Activated CD8-positive, alpha-beta memory T cell treated with anti-CD3 and anti-CD28 coated beads, Interleukin-2, amount 10 ng/mL, durations not matched to agents 7 days and 5 days (primary cell): ENCODE measurements at places on chromosomes 5 and 9.

- H3K4me1 ChIP-seq = peaks cover 30% of the 10 kb centered on the region
- peak overlapping the region; percentile 54 for H3K27ac ChIP-seq
- H3K27me3 ChIP-seq = peaks cover 2% of the 10 kb centered on the region
Measured at GRCh38 chr5:141683596-141684141, 1.6 kb upstream of the ARAP3 start.

GRCh38 chr5:60437308-60437707, 262.7 kb downstream of the DEPDC1B start:
- no peaks in the 10 kb centered on the region for H3K36me3 ChIP-seq
- no peak overlapping the region for H3K27ac ChIP-seq
- no peaks in the 10 kb centered on the region for H3K27me3 ChIP-seq
- H3K4me3 ChIP-seq = no peak overlapping the region
- no peak for DNase-seq

GRCh38 chr5:170248172-170248930, 15.6 kb downstream of the C5orf58 start:
- no peak overlapping the region for H3K27ac ChIP-seq
- DNase-seq = no peak
- peaks cover 77% of the 10 kb centered on the region for H3K36me3 ChIP-seq
- H3K4me1 ChIP-seq = peaks cover 31% of the 10 kb centered on the region
- no peaks in the 10 kb centered on the region for H3K27me3 ChIP-seq

- no peak overlapping the region for H3K27ac ChIP-seq
- H3K27me3 ChIP-seq = no peaks in the 10 kb centered on the region
- H3K36me3 ChIP-seq = no peaks in the 10 kb centered on the region
- no peak for DNase-seq
Measured at GRCh38 chr5:122871661-122872060, 26.2 kb downstream of the SNX24 start.

DNA sequence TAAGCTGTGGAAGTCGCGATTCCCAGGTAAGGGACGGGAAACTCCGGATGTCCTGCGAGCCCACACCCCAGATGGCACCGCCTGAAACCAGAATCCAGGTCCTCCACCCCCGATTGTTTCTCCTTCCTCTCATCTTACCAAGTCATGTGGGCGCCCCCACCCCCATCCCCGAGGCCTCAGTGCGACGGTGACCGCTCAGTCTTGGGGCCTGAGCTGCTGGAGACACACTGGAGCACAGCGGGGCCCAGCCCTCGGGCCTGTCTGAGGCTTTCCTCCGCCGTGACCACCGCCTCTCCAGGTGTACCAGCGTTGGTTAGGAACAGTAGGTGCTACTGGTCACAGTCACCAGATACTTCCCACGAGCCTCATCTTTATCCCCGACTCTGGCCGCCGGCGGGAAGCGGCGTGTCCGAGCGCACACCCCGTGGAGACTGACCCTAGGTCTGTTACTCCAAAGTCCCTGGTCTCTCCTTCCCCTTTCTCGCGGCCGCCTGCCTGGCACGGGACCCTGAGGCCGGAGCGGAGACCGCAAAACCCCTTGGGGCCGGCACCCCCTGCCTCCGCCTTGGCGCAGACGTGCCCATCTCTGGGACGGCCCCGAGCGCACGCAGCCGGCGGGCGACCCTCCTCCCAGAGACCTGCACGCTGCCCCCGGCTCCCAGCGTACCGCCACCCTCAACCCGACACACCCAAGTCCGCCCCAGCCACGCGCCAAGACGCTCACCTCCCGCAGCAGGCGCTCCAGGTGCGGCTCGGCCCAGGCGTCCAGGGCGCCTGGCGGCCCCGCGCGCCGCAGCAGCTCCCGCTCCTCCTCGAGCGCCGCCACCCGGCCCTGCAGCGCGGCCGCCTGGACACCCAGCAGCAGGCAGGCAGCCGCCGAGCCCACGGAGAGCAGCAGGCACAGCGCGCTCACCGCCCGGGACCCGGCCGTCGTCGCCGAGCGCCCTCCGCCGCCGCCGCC, 733 bp downstream of the COL23A1 start:
- no peak overlapping the region for H3K4me3 ChIP-seq
- H3K36me3 ChIP-seq = peaks cover 6% of the 10 kb centered on the region
- H3K27ac ChIP-seq = no peak overlapping the region
- H3K27me3 ChIP-seq = peaks cover 52% of the 10 kb centered on the region

DNA sequence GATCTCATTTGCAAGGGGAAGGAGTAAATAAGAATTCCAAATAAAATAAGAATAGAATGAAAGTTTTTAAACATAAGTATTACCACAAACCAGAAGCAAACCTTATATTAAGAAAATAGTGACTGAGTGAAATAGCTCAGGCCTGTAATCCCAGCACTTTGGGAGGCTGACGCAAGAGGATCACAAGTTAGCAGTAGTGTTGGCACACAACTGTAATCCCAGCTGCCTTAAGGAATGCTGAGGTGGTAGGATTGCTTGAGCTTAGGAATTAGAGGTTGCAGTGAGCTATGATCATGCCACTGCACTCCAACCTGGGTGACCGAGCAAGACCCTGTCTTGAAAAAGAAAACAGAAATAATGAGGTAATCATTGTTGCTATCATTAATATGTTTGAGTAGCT, 47.0 kb downstream of the APC start:
- no peak overlapping the region for H3K27ac ChIP-seq
- no peak overlapping the region for H3K4me3 ChIP-seq

GRCh38 chr5:88675708-88676636, 207.0 kb downstream of the MEF2C start:
- peaks cover 12% of the 10 kb centered on the region for H3K36me3 ChIP-seq
- peaks cover 87% of the 10 kb centered on the region for H3K27me3 ChIP-seq
- DNase-seq = no peak
- H3K4me3 ChIP-seq = peak overlapping the region; percentile 53
- H3K4me1 ChIP-seq = peaks cover 15% of the 10 kb centered on the region

DNA sequence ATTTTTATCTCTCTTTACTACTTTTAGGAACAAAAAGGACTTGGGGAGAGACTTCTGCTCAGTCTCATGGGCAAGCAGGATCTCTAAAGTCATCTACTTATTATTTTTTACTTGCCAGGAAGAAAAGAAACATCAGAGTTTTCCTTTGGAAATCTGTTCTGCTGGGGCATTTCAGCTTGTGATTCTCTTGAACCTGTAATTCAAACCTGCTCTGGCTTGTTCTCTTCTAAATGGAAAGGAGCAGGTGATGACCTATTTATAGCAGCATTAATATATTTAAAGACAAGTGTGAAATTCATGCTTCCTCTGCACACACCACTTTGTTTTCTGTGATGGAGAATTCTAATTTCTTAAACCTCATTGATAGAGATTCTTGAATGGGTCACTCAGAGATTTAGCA, 2.0 kb downstream of the ADCY2 start:
- no peak overlapping the region for H3K4me3 ChIP-seq

GRCh38 chr5:78215972-78216371, 78.5 kb downstream of the AP3B1 start:
- peaks cover 20% of the 10 kb centered on the region for H3K36me3 ChIP-seq
- DNase-seq = no peak
- no peak overlapping the region for H3K4me3 ChIP-seq
- H3K27me3 ChIP-seq = no peaks in the 10 kb centered on the region
- H3K27ac ChIP-seq = no peak overlapping the region

DNA sequence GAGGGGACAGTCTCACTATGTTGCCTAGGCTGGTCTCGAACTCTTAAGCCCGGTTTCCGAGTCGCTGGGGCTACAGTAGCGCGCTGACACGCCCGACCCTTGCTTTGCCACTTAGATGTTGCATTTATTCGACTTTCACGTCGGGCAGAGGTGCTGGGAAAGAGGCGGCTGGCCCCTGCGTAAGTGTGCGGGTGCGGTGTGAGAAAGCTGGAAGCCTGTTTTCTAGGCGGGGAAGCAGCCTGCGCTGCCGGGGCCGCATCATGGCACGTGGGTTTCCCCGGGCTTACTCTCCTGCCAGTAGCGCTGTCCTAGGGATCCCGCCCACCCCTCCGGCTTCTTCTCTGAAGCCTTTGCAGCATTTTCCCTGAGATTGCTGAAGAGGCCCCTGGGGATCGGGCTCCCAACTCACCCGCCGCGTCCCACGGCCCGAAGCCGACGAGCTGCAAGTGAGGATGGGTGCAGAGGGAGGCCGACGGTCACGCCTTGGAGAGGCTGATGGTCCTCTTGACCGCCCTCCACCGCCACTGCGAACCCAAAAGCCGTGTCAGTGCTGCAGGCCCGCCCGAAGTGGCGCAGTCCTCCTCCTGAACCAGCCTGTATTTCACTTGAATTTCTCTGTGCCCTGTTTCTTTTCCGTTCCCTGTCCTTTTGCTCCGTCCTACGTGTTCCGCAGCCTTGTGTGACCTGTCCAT, 5.8 kb upstream of the TRIM41 start:
- peaks cover 5% of the 10 kb centered on the region for H3K36me3 ChIP-seq
- peaks cover 56% of the 10 kb centered on the region for H3K4me1 ChIP-seq
- DNase-seq = peak; percentile 78
- peak overlapping the region; percentile 91 for H3K27ac ChIP-seq
- peaks cover 8% of the 10 kb centered on the region for H3K27me3 ChIP-seq
- peak overlapping the region; percentile 78 for H3K4me3 ChIP-seq

- DNase-seq = no peak
- no peaks in the 10 kb centered on the region for H3K36me3 ChIP-seq
- H3K4me3 ChIP-seq = no peak overlapping the region
- no peaks in the 10 kb centered on the region for H3K4me1 ChIP-seq
- no peak overlapping the region for H3K27ac ChIP-seq
Measured at GRCh38 chr9:117412006-117412715, 2.7 kb downstream of the ASTN2 start.

GRCh38 chr9:98109052-98109451, 10.0 kb downstream of the TRIM14 start:
- peaks cover 69% of the 10 kb centered on the region for H3K36me3 ChIP-seq
- H3K27me3 ChIP-seq = no peaks in the 10 kb centered on the region
- H3K4me3 ChIP-seq = peak overlapping the region; percentile 12

DNA sequence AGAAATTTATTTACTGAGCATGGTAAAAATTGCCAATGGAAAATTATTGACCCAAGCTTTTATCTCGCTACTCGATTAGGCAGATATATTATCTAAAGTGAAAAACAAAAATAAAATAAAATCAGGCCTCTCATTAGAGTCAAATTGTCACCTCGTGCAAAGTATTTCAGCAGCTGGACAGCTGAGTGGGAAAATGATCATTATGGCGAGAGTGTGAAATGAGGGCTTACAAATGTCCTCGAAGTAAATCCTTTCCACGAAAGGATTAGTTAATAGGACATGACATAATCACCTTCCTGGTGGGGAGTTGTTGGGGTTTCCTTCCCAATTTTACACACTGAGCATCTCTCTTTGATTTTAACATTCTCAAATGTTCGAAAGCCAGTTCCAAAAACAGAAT, 5.4 kb upstream of the DPYSL3 start:
- H3K27me3 ChIP-seq = peaks cover 17% of the 10 kb centered on the region
- H3K4me3 ChIP-seq = no peak overlapping the region
- peaks cover 1% of the 10 kb centered on the region for H3K36me3 ChIP-seq
- H3K4me1 ChIP-seq = no peaks in the 10 kb centered on the region

DNA sequence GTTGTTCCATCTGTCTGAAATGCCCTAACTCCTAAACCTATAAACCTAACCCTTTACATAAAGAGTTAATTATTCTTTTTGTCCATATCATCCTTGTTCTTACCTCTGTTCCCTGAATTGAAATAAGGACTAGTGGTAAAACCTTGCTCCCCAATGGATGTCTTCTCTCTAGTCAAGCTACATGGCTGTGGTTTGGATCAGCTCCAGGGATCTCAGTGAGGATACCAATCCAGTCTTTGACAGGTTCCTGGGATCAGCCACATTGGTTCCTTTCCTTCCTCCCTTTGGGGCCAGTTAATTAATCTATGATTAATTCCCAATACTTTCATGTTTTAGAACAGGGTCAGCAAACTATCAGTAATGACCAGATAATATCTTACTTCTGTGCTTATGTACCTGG, 151.6 kb downstream of the SIL1 start:
- no peaks in the 10 kb centered on the region for H3K4me1 ChIP-seq
- no peaks in the 10 kb centered on the region for H3K27me3 ChIP-seq
- peaks cover 2% of the 10 kb centered on the region for H3K36me3 ChIP-seq
- H3K27ac ChIP-seq = no peak overlapping the region
- no peak for DNase-seq

DNA sequence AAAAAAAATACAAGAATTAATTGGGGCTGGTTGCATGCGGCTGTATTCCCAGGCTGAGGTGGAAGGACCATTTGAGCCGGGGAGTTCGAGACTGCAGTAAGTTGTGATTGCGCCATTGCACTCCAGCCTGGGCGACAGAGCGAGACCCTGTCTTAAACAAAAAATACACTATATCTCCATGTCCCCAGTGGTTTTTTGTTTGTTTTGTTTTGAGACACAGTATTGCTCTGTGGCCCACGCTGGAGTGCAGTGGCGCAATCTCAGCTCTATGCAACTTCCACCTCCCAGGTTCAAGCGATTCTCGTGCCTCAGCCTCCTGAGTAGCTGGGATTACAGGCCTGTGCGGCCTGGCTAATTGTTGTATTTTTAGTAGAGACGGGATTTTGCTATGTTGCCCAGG, 1.2 kb downstream of the COQ4 start:
- peaks cover 29% of the 10 kb centered on the region for H3K4me1 ChIP-seq
- peak overlapping the region; percentile 92 for H3K4me3 ChIP-seq
- H3K36me3 ChIP-seq = peaks cover 6% of the 10 kb centered on the region
- H3K27ac ChIP-seq = peak overlapping the region; percentile 79
- DNase-seq = no peak

- H3K36me3 ChIP-seq = no peaks in the 10 kb centered on the region
- H3K27me3 ChIP-seq = peaks cover 27% of the 10 kb centered on the region
- H3K4me1 ChIP-seq = no peaks in the 10 kb centered on the region
Measured at GRCh38 chr5:41722359-41722950, 147.8 kb downstream of the OXCT1 start.

GRCh38 chr9:4596165-4596922, 65.8 kb upstream of the PLPP6 start:
- peak overlapping the region; percentile 75 for H3K27ac ChIP-seq
- H3K36me3 ChIP-seq = no peaks in the 10 kb centered on the region
- H3K4me1 ChIP-seq = peaks cover 27% of the 10 kb centered on the region
- DNase-seq = peak; percentile 76
- peaks cover 5% of the 10 kb centered on the region for H3K27me3 ChIP-seq

DNA sequence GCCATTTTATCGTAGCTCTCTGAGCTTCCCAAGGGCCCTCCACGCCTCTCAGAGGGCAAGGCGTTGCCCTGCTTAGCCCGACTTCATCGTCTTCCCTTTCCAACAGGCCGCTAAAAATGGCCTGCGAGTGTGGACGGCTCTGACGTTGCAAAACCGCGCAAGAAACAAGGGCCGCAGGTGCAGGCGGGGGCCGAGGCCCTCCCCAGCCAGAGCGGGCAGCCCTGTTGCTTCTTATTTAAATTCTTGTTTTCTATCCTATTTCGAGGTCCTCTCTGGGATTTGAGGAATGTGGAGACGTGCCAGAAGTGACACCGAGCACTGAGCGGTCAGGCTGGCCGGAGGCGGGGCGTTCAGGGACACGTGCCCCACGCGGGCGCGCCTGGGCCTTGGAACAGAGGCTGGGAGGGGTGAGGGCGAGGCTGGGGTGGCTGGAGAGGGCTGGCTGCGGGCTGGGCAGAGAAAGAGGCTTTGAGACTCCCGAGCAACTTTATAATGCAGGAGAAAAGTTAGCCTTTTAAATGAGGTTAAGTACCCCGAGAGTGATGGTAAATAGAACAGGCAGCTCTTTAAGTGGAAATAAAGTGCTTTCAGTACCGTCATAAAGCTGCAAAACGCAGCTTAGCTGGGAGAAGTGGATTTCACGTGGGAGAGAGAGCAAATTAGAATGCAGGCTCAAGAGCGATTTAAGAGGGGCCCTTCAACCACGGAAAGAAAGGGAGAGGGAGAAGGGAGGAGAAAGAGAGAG, 243.6 kb downstream of the AUH start:
- peaks cover 40% of the 10 kb centered on the region for H3K4me1 ChIP-seq
- no peak for DNase-seq
- no peaks in the 10 kb centered on the region for H3K27me3 ChIP-seq
- H3K36me3 ChIP-seq = peaks cover 63% of the 10 kb centered on the region

GRCh38 chr5:86979811-86980411, 287.8 kb upstream of the RASA1 start:
- H3K27me3 ChIP-seq = peaks cover 20% of the 10 kb centered on the region
- DNase-seq = no peak
- H3K4me1 ChIP-seq = peaks cover 8% of the 10 kb centered on the region
- no peak overlapping the region for H3K4me3 ChIP-seq
- H3K36me3 ChIP-seq = peaks cover 1% of the 10 kb centered on the region
- no peak overlapping the region for H3K27ac ChIP-seq
